ENCODE measurements at places on chromosomes 5 and 9.

GRCh38 chr5:159785656-159786055 is 130.6 kb upstream of the ADRA1B start:
- DNase-seq: no peak

DNA sequence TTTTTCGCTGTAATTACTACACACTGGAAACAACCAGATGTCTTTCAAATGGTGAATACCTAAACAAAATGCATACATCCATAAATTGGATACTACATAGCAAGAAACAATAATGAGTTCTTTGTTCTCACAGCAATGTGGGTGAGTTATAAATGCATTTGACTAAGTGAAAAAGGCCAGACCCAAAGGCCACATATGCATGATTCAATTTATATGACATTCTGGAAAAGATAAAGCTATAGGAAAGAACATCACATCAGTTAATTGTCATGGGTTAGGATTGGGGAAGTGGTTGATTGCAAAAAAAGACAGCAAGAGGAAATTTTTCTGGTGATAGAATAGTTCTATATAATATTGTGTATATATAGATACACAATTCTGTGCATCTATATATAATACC is 198.9 kb downstream of the CYLC2 start:
- DNase-seq: no peak

DNA sequence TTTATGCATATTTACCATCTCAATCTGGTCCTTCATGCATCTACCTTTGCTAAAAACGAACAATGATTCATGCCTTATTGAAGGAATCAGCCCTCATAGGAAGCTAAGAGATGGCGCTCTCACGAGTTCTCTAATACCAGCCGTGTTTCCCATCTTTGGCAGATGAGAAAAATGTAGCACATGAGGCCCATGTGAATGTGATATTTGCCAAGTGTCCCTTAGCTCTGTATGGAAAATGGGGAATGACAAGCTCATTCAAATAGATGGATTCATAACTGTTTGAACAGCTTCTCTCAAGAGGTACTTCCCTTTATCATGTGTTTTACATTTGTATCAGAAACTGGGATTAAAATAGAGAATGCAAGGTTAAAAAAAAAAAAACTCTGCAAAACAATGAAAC is 66.1 kb downstream of the TTC39B start:
- DNase-seq: no peak

DNA sequence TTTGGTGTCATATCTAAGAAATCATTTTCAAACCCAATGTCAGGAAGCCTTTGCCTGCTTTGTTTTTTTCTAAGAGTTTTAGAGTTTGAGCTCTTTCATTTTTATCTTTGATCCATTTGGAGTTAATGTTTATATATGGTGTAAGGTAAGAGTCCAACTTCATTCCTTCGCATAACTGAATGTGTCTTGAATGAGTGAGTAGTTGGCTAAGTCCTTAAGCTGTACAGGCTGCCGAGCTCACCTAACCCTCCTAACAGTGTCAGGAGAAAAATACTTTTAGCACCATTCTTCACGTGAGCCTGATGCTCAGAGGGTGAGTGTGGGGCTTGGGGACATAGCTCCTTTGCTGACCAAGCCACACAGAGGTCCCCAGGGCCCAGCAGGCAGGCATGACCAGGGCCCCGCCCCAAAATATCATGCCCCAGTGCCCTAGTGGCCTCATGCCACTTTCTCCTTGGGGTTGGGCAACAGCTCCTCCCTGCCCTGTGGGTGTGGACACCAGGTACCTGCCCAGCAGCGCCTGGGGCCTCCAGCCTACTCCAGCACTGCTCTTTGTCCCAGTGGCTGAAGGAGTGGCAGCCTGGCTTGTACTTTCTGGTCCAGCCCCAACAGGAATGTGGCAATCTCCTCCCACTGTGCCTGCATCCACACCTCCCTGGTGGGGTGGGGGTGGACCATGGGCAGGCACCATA is 17.2 kb downstream of the PPARGC1B start:
- no peak for DNase-seq

- no peak for DNase-seq
Measured at GRCh38 chr9:126127591-126127990, 199.0 kb upstream of the MVB12B start.

DNA sequence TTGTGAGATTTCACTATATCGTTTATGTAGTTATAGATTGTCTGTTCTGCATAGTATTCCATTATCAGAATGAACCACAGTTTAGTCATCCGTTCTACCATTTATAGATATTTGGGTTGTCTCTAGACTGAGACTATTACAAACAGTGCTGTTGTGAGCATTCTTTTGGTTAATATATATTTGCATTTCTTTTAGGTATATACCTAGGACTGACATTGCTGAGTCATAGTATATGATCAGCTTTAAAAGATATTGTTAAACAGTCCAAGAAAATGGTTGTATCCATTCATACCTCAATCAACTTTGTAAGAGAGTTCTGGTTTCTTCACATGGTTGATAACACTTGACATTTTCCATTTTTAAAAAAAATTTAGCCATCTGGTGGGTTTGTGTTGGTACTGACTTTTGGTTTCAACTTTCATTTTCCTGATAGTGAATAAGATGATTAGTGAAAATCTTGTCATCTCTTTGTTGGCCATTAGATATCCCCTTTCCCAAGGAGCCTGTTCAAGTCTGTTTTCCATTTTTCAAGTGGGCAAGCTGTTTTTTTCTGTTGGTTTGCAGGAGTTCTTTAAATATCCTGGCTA is 22.9 kb upstream of the ADAM19 start:
- no peak for DNase-seq

- no peak for DNase-seq
Measured at GRCh38 chr5:77319117-77319804, 108.8 kb downstream of the PDE8B start.

DNA sequence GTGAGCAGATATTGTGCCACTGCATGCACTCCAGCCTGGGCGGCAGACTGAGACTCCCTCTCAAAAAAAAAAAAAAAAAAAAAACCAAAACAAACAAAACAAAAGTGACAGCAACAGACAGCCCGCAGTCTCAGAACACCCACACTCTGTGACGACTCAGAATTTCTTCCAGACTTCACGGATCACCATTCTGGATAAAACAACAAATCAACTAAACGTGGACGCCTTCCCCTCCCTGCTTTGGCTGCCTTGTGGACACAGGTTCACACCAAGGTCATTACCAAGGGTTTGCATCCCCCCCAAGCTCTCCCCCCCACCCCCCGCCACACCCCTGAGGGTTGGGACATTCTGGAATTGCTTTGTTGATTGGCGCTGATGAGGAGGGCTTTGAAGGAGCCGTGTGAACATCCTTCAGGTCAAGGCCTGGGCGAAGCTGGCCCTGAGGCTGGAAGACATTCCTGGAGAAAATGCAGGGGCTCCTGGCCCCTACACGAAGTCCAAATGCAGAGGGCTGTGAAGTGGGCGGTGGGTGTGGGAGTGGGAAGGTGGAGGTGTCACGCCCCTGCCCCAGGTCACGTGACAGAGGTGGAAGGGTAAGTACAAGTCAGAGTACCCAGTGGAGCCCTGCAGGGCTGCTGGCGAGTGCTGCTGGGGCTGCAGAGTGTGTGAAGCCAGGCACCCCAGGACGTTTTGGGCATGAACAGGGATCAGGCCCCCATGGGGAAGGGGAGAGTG is 10.1 kb downstream of the LCN10 start:
- no peak for DNase-seq

DNA sequence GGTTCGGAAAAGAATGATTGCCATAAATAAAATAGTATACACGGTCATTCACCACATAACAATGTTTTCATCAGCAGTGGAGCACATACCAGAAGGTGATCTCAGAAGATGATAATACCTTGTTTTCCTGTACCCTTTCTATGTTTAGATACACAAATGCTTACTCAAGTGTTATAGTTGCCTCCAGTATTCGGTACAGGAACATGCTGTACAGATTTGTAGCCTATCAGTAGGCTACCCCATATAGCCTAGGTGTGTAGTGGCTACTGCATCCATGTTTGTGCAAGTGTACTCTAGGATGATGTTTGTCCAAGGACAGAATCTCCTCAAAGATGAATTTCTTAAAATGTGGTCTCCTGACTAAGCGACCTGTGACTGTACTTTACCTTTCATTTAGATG is 59.2 kb downstream of the ICE1 start:
- DNase-seq: no peak

DNA sequence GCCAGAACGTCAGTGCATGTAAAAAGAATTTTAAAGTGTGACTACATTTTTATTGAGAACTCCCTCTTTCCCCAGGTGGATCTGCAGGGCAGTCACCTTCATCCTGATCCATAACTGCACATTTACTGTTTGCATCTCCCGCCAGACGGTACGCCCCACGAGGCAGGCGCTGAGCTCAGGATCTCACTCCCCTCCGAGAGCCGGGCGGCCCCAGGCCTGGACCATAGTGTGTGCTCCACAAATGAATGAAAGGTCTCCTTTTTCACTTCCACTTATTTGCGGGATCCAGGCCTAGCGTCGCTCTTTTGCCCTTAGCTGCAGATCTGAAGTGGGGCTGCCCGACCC is 378 bp downstream of the DROSHA start:
- no peak for DNase-seq

DNA sequence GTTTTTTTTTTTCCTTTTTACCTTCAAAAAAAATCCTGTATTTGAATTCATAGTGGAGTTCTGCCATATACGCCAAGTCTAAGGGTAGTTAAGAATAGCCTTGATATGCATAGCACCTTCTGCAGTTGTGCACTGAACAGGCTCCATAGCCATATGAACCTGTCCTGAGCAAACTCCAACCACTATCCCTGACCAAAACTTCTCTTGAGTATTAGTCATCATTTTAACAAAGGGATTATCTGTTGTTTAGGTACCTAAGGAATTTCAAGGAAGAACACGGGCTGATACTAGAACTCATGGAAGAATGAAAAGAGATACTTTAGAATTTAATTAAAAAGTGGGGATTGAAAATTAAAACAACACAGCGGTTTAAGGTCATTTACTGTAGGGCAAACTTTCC is 1.9 kb upstream of the FBXO38 start:
- no peak for DNase-seq

DNA sequence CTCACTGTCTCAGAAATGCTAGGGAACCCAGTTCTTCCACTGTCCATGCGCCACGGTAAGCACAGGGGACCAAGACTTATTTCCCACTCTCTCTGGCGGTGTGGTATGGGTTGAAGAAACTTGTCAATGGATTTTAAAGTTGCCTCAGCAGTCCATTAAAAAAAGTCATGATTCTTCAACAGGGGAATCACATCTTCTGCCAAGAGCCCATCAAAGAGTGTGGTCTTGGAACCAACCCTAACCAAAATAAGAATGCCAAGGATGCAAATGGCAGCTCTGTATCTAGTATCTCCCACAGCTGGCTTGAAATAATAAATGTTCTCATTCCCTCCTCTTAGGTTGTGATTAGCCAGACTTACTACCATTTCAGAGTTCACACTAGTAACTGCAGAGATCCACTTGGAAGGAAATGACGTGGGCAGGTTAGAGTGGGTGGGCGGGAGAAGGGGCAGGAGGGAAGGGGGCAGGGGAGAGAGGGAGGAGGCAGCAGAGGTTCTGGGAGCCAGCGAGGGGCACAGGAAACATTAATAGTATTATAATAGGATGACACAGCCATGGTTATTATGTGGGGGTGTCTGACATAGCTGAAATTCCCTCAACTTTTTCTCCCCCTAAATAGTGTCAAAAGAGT is 17.6 kb downstream of the PTCH1 start:
- DNase-seq: no peak

DNA sequence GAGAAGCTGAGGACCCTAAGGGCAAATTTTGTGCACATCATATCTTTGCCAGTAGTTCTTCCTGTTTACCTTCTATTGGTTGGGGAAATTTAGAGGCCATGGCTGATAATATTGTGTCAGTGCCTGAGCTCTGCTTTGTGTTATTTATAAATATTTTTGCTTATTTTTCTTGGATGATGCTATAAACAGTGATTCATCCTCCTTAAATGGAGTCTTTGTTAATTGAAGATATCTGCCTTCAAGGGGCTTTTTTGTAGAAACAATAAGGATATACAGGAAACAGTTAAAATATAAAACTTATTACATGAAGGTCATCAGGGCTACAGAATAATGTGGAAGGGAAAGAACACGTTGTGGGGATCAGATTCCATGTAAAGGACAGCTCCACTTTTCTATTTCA is 78.0 kb downstream of the PAM start:
- DNase-seq: no peak

DNA sequence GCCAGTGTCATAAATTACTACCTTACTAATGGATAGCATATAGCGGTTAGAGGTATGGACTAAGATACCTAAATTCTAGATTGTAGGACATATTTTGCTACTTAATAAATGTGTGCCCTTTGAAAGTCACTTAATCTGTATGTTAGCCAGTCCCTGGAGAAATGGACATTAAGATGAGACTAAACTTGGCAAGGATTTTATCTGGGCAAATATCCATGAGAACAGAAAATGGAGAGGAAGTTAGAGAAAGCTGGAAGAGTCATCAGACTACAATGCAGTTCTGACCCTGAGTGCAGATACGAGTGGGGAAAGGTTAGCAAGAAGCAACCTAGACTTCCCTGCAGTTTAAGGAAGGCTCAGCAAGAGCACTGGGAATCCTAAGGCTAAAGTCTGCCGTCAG is 33.0 kb downstream of the TBCA start:
- no peak for DNase-seq

DNA sequence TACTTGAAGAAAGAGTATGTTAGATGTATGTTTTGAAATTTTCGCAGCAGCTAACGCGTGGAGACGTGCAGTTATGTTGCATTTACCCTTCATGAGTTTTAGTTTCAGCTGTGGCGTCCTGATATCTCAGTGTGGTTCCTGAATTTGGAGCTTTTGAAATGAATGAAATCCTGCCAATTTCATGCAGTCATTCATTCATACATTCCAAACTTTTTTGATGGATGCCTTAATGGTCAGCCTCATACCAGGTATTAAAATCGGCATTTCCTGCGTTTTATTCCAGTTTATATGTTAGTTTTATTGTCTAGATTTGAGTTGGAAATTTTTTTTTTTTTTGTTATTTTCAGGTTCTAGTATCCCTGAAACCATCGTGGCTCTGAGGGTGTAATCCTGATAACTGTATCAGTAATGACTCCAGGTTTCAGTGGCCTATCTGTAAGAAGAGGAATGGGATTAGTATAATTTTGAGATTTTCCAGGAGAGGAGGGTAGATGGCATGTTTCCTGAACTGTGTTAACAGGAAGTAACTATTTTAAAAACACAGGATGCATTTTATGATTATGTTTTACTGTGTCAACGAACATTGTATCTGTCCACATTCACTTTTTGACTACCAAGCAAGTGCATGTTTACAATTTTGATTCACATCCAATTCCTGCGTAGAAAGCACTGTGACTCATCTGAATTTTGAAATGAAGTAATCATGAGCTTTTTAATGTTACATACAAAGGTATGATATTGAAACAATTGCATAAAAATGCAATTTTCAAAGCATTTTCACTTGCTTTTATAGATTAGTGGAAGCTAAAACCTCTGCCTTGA is 1.0 kb downstream of the FOCAD start:
- DNase-seq: no peak

All from progenitor cell of endocrine pancreas (in vitro differentiated cells).